Body of pancreas (tissue), 4 donors: ENCODE measurements at places on chromosomes 11 and 22.

GRCh38 chr22:50489363-50490243, 2.9 kb downstream of the MIOX start:
- no peak for DNase-seq

DNA sequence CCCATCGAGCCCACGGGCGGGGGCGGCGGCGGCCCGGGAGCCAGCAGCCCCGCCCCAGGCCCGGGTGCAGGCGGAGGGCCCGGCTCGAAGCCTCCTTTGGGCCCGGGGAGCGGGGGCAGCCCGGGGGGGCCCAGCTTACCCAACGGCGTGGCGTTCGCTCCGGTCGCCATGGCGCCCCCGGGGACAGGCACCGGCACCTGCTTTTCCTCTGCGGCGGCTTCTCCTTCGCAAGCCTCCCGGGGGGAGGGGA, 194 bp downstream of the SF1 start:
- DNase-seq: no peak

DNA sequence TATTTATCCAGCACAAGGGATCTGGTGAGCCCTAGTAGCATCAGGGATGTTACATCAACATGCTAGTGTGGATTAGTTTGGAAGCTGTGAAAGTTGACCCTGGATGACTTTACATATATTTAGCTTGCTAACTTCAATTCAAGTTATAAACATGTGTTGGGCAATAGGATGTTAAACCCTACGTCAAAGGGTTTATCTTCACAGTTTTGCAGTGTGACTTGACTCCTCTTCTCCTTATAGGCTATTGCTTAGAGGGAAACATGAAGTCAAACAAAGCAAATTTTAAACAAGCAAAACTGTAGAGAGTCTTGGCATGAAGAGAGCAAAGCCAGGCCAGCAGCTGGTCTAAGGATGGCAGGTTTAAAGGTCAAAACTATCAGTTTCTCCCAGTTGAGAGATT, 11.3 kb upstream of the CTSC start:
- no peak for DNase-seq

DNA sequence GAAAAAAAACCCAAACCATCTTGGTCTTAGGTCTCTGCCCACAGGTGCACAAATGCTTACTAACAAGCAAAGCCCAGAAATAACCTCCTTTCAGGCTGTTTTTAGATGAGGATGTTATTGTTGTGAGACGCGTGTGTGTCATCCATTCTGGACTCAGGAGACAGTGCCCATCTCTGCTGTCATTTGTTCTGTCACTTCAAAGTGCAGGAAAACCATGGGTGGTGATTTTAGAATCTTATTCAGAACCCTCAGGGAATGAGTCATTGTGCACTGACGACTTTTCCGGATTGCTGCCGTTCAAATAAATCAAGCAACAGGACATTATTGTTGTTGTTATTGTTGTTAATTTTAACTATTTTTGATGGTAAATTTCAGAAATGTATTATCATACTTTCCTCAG, 110.3 kb downstream of the LRRC32 start:
- DNase-seq: no peak

DNA sequence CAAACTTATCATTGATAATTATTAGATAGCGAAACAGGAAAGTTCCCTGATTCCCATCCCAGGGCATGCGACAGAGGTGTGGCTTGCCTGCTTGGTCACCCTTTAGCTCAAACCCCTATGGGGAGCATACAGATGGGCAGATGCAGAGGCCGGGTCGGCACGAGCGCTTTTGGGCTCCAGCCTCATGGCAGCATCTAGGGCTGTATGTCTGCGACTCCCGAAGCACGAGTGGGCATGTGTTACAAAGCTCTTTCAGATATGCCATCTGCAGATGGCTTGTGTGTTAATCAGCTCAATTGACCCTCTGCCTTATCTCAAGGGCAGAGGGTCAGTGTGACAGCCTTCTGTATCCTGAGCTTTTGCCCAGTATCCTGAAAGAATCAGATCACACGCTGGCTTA, 2069.3 kb upstream of the RAG2 start:
- no peak for DNase-seq
